SJSA1 (cell line): ENCODE measurements at places on chromosomes 2 and 18. TPM values are rescaled to one million over a fixed set of nuclear protein-coding genes. Genes with fewer than 3 reads are reported as not detected.
A peak's percentile ranks its signal among the peaks of the same experiment; 100 is the strongest.

Gene E2F6
- total RNA-seq: 11.7 and 25.6 TPM in 2 replicates

Gene CNRIP1
- total RNA-seq: 5.0 and 14.0 TPM in 2 replicates

Gene FBXO41
- total RNA-seq: 0.05 and 0.72 TPM in 2 replicates

Gene G6PC2
- not detected in 2 replicates for total RNA-seq

Gene AMER3
- total RNA-seq: not detected in 2 replicates

- peak; percentile 61 for DNase-seq
Observed at GRCh38 chr2:190781604-190782198, 98.9 kb upstream of the GLS start.

GRCh38 chr2:135931776-135932443 lies 53.5 kb downstream of the DARS1 start:
- no peak for DNase-seq

DNA sequence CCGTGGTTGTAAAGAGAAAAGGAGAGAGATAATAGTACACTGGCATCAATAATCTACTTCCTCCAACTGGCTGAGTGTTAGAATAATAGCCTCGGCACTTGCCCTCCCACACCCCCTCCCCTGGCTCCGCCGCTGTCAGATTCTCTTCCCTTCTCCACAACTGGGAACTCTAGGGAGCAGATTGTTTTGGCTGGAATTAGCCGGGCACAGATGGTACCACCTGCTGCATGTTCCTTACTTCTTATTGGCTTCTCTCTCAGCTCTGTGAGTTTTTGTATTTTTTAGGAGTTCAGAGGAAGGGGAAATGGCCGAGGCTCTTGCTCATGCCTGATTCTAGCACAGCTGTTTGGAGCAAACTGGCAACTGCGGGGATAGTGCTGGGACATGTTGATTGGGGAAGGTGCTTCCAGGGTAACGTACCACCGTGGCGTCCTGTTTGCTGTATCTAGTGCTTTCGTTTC lies 140.0 kb downstream of the ZEB2 start:
- DNase-seq: no peak

- no peak for DNase-seq
Observed at GRCh38 chr2:44392338-44392943, 30.7 kb downstream of the CAMKMT start.

DNA sequence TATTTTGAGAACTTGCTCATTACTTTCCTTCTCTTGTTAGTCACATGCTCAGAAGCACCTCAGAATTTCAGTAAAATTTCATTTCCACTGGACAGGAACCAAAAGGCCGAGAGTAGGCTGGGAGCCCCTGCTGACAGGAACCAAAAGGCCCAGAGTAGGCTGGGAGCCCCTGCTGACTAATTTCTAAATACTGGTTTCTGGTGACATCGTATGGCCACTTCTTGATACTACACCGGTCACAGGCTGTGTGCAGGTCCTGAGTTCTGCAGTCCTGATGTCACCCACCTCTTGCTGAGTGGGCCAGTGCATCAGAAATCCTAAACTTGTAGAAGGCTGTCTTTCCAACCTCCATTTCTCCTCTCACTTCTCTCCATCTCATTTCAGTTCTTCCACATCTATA lies 17.7 kb upstream of the EN1 start:
- peak; percentile 39 for DNase-seq

DNA sequence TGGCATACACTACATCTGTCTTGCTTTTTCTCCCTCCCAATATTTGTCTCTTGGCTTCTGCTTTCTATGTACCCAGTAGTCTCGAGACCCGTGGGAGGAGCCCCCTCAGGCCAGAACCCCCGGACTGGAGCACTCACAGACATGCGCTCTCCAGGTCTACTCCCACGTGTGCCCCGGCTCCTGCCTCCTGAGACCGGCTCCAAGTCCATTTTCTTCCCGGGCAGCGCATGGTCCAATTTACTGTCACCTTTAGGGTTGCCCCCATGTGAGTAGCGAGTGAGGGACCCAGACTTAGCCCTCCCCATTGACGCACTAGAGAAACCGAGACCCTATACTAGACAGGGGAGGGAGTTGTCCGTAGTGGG lies 11.8 kb upstream of the TEX51 start:
- no peak for DNase-seq

GRCh38 chr2:230000118-230000841 lies 68.4 kb downstream of the SLC16A14 start:
- DNase-seq: no peak

DNA sequence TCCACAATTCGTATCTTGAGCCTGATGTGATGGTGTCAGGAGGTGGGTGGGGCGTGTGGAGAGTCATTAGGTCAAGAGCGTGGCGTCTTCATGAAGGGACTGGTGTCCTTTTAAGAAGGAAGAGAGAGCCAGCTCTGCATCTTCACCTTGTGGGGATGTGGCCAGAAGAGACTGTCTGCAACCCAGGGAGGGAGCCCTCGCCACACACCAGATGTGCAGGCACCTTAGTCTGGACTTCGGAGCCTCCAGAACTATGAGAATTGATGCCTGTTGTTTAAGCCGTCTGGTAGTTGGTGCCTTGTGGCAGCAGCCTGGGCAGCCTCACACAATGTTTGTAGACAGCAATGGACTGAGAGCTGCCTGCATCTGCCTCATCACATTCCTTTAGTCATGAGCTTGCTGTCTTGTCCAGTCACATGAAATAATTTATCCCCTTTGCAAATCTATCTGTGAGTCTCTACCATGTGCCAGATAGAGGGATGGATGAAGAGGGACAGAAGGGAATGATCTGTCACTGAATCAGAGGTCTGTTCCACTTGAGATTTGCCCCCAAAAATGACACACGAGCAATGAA lies 61.0 kb downstream of the MYT1L start:
- peak; percentile 9 for DNase-seq
